ENCODE measurements at places on chromosomes 4 and X.

GRCh38 chr4:22986262-22986661 lies 293.5 kb downstream of the GBA3 start:
- no peak for DNase-seq

GRCh38 chr4:58957711-58958110 lies 1847.5 kb upstream of the IGFBP7 start:
- DNase-seq, result no peak

- no peak for DNase-seq
Measured at GRCh38 chr4:145130788-145131399, 32.8 kb downstream of the ABCE1 start.

DNA sequence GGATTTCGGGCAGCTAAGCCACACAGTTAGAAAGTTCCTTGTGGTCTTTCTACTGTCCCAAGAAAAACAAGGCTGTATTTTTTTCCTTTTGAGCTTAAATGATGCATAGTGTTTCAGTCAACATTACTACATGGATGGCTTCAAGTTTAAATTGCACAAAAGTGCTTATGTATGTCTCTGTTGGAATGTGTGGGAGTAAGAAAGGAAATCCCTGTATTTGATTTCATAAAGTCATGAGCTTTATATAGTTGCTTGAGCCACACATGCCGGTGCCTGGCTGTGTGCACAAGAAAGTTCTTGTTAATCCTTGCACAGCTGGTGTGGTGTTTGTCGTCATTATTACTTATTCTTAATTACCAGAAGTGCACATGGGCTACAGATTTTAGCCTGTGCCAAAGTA lies 262.2 kb downstream of the ARHGAP10 start:
- DNase-seq, result no peak

- no peak for DNase-seq
Measured at GRCh38 chrX:111778591-111778990, 97.4 kb upstream of the TRPC5OS start.

DNA sequence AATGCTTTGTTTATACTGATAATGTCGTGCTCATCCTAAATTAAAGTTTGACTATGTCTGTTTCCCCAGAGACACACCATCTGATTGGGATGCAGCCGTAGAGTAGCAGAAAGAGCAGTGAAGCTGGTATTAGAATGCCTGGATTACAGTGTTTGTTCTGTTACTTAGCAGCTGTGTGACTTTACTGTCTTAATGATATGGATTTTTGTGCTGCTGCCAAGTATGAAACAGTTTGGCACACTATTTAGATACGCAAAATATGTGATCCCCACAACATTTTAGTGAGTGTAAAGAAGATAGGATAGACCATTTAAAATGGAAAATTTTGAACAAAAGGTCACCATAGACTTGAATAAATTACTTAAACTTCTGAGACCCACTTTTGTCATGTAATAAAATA lies 1.2 kb upstream of the CHIC1 start:
- DNase-seq, result no peak
